ENCODE measurements at places on chromosomes 1 and 21. TPM values are rescaled to one million over a fixed set of nuclear protein-coding genes. Genes with fewer than 3 reads are reported as not detected.

- DNase-seq = peak; percentile 41
These were observed 18.5 kb downstream of the SERTAD4 start for GRCh38 chr1:210250998-210251679.

DNA sequence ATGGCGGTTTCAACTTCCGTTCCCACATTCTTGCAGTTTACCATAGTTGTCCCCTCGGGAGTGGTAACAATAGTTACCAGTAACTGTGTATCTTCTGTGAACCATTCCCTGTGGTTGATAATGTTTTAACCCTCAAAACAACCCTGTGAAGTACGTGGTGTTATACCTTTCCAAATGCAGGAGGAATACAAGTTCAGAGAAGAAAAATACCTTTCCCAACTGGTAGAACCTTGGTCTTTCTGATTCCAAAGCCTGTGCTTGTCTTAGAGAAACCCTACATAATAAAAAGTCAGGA, 789 bp downstream of the BTF3L4 start:
- no peak for DNase-seq

DNA sequence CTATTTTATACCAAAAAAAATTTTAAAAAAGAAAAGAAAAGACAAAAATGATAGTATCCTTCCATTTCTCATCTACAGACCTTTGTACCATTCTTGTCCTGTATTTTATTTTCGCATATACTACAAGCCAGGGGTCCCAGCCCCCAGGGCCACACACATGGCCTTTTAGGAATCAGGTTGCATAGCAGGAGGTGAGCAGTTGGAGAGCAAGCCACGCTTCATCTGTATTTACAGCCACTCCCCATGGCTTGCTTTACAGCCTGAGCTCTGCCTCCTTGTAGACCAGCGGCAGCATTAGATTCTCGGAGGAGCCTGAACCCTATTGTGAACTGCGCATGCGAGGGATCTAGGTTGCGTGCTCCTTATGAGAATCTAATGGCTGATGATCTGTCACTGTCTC, 39.8 kb downstream of the RASSF5 start:
- DNase-seq = no peak

GRCh38 chr1:175073061-175073460, 5.4 kb downstream of the TNN start:
- DNase-seq = no peak

- DNase-seq = no peak
These were observed 9.9 kb upstream of the CCT8 start for GRCh38 chr21:29083306-29083705.

GRCh38 chr1:237139732-237140131, 97.7 kb downstream of the RYR2 start:
- DNase-seq = no peak

- DNase-seq = no peak
These were observed 4.7 kb downstream of the C1orf210 start for GRCh38 chr1:43280692-43281091.

- no peak for DNase-seq
These were observed 307.9 kb downstream of the COL11A1 start for GRCh38 chr1:102800406-102800805.

DNA sequence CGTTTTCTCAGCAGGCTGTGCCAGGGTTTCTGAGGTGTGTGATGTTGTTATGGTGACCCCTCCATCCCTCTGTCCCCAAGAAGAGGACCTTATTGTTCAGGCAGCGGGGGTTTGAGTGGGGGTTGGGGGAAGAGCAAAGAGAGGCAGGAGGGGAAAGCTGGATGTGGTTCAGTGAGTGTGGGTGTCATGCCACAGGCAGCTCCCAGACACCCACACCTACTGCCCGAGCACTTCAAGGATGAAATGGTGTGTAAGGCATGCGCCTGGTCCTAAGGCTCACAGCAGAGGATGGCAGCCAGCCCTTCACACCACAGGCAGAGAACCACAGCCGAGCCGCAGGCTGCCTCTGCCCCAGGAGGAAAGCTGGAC, 49.9 kb upstream of the STUM start:
- DNase-seq = no peak

DNA sequence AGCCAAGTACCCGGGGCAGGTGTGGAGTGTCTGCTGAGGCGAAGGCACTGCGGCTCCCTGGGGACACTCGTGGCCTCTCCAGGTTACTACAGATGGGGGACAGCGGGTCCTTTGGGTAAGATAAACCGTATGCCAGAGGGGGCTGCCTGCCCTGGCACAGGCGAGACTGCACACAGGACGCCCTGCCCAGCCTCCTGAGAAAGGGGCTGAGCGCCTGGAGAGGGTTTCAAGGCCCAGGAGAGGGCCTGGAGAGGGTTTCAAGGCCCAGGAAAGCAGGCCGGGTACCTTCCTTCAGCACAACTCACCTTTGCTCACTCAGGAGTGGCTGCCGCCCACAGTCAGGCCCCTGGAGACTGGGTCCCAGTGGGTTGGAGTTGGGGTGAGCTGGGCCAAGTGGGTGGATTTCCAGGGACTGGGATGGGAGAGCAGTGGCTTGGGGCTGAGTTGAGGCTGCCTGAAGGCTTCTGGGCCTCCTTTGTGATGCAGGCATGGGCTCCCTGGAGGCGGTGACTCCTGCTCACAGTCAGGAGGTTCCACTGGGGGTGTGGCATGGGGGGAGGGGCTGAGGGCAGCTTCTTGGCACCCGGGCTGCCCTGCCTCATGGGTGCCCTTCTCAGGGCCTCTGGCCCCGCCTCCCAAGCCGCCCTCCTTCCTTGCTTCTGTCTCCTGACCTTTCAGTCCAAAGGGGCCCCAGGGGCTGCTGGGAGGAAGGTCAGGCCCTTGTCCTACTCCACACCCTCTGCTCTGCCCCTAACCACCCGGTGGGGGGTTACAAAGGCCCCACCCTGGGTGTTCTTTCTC, at the start of gene MMEL1:
Gene MMEL1, minus strand, starts transcription at position 456 of the 801 bp plus-strand sequence. CDS start 3,532 bp downstream, outside the sequence.
- DNase-seq = no peak

DNA sequence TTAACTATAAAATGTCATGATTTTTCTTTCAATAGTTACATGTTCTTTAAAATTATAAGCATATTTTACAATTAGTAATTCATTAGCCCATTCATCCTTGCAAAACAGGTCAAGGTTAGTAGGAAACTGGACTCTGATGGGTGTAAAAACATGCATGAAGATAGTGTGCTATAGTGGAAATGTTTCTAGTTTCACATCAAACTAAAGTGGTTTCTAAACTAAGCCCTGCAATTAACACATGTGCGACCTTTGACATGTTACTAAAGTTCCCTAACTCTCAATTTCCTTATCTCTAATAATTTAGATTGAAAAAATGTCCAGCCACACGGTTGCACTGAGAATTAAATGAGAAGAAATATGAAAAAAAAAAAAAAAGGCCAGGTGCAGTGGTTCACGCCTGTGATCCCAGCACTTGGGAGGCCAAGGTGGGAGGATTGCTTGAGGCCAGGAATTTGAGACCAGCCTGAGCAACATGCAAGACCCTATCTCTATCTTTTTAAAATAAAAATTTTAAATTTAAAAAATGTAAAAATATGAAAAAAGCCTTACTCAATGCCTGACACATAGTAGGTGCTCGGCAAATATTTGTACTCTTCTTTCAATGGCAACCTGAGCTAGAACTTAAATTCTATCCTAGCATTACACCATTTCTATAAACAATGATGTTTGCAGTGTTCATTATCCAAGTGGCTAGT, 44.1 kb upstream of the PALMD start:
- DNase-seq = no peak

Gene LRRIQ3
- not detected for total RNA-seq

Gene SPATA46
- not detected for total RNA-seq

Gene CD84
- not detected for total RNA-seq
